GM03348 (cell line): ENCODE measurements at places on chromosomes 12 and 14.

GRCh38 chr12:14803830-14804160 lies 325 bp downstream of the C12orf60 start:
- DNase-seq = no peak

DNA sequence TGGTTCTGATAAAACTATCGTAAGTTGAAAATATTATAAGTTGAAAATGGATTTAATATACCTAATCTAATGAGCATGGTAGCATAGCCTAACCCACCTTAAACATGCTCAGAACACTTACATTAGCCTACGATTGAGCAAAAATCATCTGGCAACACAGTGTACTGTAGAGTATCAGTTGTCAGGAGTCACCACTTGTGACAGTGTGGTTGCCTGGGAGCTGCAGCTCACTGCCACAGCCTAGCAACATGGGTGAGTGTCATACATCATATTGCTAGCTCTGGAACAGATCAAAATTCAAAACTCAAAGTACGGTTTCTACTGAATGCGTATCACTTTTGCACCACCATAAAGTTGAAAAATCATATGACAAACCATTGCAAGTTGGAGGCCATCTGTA lies 203.5 kb downstream of the ATXN7L3B start:
- no peak for DNase-seq

- peak; percentile 79 for DNase-seq
Measured at GRCh38 chr12:101857043-101857558, 20.3 kb upstream of the DRAM1 start.

DNA sequence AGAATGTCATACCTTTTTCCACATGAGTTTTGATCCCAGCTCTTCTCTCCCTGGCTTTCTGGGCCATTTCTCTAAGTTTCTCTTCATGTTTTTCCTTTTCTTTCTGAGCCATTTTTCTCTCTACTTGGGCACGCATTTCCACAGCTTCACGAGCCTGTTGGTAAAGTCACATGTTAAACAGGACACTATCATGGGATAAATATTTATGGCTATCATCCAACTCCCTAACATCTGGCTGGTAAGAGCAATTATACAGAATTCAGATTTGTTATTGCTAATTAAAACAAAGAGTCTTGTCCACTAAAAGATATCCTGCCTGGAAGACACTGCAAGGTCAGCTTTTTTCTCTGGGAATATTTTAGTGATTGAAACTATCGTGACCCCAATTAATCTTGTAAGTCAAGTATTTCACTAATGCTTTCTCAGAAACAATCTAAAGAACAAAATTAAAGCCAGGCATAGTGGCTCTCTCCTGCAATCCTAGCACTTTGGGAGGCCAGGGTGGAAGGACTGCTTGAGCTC lies 23.1 kb downstream of the SLIRP start:
- DNase-seq = no peak

DNA sequence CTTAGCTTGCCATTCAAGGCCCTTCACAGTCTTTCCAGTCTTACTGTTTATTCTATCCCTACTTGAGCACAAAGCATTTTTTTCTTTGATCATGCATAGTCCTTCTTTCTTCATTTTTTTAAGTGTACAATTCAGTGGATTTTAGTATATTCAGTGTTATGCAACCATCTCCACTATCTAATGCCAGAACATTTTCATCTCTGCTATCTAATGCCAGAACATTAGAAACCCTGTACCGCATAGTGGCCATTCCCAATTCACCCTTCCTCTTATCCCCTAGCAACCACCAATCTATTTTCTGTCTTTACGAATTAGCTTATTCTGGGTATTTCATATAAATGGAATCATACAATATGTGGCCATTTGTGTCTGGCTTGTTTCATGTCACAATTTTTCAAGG lies 13.4 kb downstream of the LPCAT3 start:
- no peak for DNase-seq

GRCh38 chr14:33643426-33644181 lies 307.3 kb downstream of the EGLN3 start:
- no peak for DNase-seq

- no peak for DNase-seq
Measured at GRCh38 chr12:109330282-109331230, 17.1 kb upstream of the MYO1H start.

DNA sequence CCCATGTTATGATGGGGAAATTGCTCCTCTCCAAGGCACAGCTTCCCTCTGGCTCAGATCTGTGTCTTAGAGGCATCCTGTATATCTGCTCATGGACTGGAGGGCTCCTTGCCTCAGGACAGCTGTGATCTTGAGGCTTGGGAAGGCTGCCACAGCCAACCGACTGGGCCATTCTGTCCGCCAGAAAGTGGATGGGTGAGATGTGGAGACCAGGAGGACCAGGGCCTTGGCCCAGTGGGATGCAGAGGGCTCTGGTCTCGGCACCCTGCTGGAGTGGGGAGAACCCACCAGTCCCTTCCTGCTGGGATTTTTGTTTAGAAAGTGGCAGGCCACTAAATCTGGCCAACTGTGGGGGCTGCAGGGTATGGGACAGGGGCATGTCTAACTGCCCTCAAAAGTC lies 148.6 kb downstream of the CALM1 start:
- no peak for DNase-seq

DNA sequence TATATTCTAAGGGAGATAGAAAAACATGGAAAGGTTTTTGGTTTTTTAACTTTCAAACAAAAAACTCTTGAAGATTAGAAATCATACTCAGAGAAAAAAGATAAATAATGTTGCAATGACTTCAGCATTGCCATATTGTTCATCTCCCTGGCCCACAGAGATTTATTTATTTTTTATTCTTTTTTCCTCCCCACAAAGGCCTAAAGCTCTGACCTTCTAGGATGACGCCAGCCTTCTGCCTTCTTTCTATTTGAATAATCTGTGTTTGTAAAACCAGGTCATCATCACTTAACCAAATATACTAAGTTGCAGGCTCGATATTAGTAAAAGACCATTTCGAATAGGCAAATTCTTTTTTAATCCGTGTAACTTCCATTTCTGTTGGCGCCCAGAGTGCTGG lies 4.4 kb upstream of the DCP1B start:
- DNase-seq = no peak

- DNase-seq = peak; percentile 35
Measured at GRCh38 chr14:97977651-97978261, 1180.6 kb downstream of the VRK1 start.

DNA sequence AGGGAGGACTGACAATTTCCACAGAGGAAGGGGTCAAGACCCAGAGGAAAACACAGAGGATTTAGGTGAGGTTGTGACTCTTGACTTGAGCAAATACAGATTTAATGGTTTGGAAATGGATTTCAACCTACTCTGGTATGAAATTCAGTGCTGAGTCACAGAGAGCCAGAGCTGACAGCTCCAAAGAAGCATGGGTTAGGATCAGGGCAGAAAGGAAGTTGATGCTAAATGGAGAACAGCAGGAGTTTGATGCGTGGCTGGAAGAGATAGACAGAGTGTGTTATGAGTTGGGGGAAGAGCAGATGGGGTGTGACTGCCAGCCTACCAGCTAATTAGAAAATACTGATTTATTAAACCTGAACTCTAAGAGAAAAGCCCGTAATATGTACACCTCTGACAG lies 272.6 kb downstream of the FOXG1 start:
- DNase-seq = peak; percentile 24

DNA sequence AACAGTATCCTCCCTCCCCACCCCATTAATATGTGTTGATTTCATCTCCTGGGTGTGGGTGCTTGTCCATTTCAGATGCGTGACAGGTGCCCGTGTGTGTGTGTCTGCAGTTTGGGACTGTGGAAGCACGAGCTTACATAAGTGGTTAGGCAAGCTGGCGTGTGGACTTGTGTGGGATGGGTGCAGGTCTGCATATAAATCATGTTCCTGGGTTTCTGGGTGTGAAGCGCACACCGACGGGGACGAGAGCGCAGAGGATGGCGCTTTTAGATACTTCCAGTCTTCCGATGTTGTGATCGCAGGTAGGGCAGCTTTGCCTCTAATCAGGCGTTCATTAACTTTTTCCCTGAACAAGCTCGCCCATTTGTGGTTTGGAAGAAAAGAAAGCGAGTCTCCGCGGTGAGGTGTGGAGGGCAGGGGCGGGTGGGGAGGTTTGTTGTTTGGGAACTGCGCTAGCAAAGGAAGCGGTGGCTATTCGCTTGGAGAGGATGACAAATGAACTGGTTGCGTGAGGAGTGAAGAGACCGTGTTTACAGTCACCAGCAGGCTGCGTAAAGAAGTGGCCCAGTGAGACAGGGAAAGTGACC lies 865 bp downstream of the RGS6 start:
- DNase-seq = no peak

GRCh38 chr12:41558671-41559070 lies 370.6 kb downstream of the PDZRN4 start:
- no peak for DNase-seq

- no peak for DNase-seq
Measured at GRCh38 chr12:6070472-6071257, 53.8 kb downstream of the VWF start.

GRCh38 chr12:109720152-109720856 lies 6.7 kb downstream of the FAM222A start:
- DNase-seq = no peak

- no peak for DNase-seq
Measured at GRCh38 chr12:110543252-110543959, 39.7 kb downstream of the PPTC7 start.

GRCh38 chr14:102039157-102039556 lies 47.7 kb downstream of the HSP90AA1 start:
- DNase-seq = no peak

- DNase-seq = no peak
Measured at GRCh38 chr12:31023271-31023724, 50.4 kb upstream of the DDX11 start.

DNA sequence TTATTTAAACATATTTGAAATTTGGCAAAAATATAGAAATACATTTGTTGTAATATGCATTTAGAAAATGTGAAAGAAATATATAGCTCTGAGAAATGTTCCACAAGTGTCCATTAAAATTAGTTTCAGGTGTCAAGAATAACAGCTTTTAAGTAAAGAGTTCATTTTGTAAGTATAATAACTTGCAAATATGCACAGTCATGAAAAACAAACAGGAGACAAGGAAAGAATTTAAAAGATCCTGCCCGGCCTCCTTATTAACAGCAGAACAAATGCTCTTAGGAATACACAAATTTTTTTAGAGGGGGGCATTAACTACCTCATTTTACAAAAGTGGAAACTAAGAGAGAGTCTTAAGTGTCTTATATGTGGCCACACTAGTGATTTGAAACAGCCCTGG lies 77.7 kb upstream of the DBX2 start:
- DNase-seq = no peak

GRCh38 chr14:53151523-53152183 lies 1.5 kb downstream of the DDHD1 start:
- peak; percentile 77 for DNase-seq

DNA sequence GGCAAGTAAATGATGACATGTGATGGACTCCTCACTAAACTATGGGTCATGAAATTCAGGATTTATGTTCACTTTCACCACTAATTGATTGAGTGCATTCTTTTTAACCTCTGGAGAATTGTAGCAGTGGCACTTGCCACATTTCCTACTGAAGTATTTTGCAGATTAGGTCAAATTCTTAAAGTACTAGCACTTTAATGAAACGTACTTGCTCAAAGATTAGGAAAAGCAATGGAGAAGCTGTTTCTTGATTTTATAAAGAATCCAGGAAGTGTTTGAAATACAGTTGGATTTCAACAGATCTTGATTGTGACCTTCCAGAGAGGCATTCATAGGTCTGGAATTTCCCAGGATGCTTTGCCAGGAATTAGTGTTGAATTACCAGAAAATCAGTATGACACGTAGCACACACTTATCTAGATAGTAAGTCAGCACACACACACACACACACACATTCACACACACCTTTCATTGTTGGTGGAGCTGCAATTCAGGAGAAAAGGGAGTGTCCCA lies 162.6 kb downstream of the MYRFL start:
- DNase-seq = peak; percentile 76

GRCh38 chr12:49044660-49045059 lies 15.9 kb downstream of the KMT2D start:
- no peak for DNase-seq

GRCh38 chr12:82818271-82819035 lies 131.7 kb downstream of the TMTC2 start:
- peak; percentile 17 for DNase-seq

DNA sequence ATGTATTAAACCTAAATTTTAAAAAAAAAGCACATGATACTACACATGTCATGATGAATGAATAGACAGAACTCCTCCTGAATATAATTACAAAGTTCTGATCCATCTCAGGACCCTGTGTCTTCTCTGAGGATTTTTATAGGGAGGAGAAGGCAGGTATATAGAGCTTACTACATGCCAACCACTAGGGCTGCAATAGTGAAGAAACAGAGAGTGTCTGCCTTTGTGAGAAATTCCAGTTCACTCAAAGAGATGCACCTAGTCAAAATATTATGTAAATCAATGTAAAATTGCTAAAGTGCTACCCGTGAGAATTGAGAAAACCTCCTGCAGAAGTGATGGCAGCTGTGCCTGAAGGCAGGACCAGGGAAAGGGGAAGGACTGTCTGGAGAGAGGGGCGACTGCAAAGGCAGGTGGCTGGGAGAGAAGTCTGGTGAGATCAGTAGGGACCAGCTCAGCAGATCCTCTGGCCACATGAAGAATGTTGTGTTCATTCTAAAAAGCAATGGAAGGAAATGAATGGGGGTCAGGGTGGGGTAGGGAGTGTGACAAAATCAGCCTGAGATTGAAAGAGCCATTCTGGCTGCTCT lies 15.1 kb downstream of the ABHD4 start:
- no peak for DNase-seq

- no peak for DNase-seq
Measured at GRCh38 chr12:3680919-3681594, 71.9 kb downstream of the CRACR2A start.

- no peak for DNase-seq
Measured at GRCh38 chr14:103072595-103073366, 11.2 kb upstream of the LBHD2 start.

GRCh38 chr14:37329189-37330001 lies 131.7 kb downstream of the MIPOL1 start:
- no peak for DNase-seq

GRCh38 chr14:97177016-97177415 lies 379.8 kb downstream of the VRK1 start:
- no peak for DNase-seq
